Articular chondrocyte of knee joint (primary cell): ENCODE measurements at places on chromosomes 4 and X. TPM values are rescaled to one million over a fixed set of nuclear protein-coding genes. Genes with fewer than 3 reads are reported as not detected.

MAGEC1 gene
- not detected in 2 replicates for total RNA-seq

TIGD4 gene
- 0.22 and 0.39 TPM in 2 replicates for total RNA-seq

PPARGC1A gene
- 15.4 and 21.4 TPM in 2 replicates for total RNA-seq

MCUB gene
- total RNA-seq = 37.2 and 37.3 TPM in 2 replicates

PABPC1L2A gene
- total RNA-seq = not detected in 2 replicates

CENPE gene
- 15.7 and 24.3 TPM in 2 replicates for total RNA-seq

GPC3 gene
- not detected in 2 replicates for total RNA-seq

ZIC3 gene
- not detected in 2 replicates for total RNA-seq

ABLIM2 gene
- 0.43 and 0.52 TPM in 2 replicates for total RNA-seq

PRICKLE3 gene
- 6.1 and 7.6 TPM in 2 replicates for total RNA-seq

KLF8 gene
- 4.6 and 8.9 TPM in 2 replicates for total RNA-seq

ETDA gene
- not detected in 2 replicates for total RNA-seq

CXCL9 gene
- not detected in 2 replicates for total RNA-seq

FGG gene
- total RNA-seq = 0.22 TPM in 1 of 2 replicates, not detected in the other

TAB3 gene
- 17.4 and 19.6 TPM in 2 replicates for total RNA-seq

FRG2 gene
- total RNA-seq = not detected in 2 replicates

XAGE1B gene
- total RNA-seq = not detected in 2 replicates

GPRASP2 gene
- total RNA-seq = 16.6 and 17.2 TPM in 2 replicates

MFAP3L gene
- total RNA-seq = 5.1 and 5.9 TPM in 2 replicates

ERAS gene
- not detected in 2 replicates for total RNA-seq

CT45A1 gene
- not detected in 2 replicates for total RNA-seq

TMEM165 gene
- total RNA-seq = 216 and 235 TPM in 2 replicates

HSFX3 gene
- not detected in 2 replicates for total RNA-seq

GPM6B gene
- total RNA-seq = 3.5 and 10.3 TPM in 2 replicates

CCDC149 gene
- total RNA-seq = 15.7 and 18.2 TPM in 2 replicates

MAML3 gene
- total RNA-seq = 0.11 and 0.13 TPM in 2 replicates

PPEF2 gene
- total RNA-seq = not detected in 2 replicates

GPR50 gene
- total RNA-seq = not detected in 2 replicates

FDCSP gene
- not detected in 2 replicates for total RNA-seq

OTUD6A gene
- not detected in 2 replicates for total RNA-seq

C4orf50 gene
- not detected in 2 replicates for total RNA-seq

ADH1A gene
- not detected in 2 replicates for total RNA-seq

CENPVL1 gene
- total RNA-seq = not detected in 2 replicates

TRPC3 gene
- 0.11 and 0.13 TPM in 2 replicates for total RNA-seq

HMGN5 gene
- 1.4 and 2.6 TPM in 2 replicates for total RNA-seq

H2BW2 gene
- total RNA-seq = not detected in 2 replicates
